ENCODE measurements at places on chromosomes 2 and 18. TPM values are rescaled to one million over a fixed set of nuclear protein-coding genes. Genes with fewer than 3 reads are reported as not detected.

The SLC9A4 gene
- total RNA-seq: 1.4 TPM

The GPR55 gene
- not detected for total RNA-seq

The SCN1A gene
- total RNA-seq: not detected

The CENPA gene
- 39.9 TPM for total RNA-seq

The SPP2 gene
- total RNA-seq: not detected

The ARHGEF33 gene
- 0.26 TPM for total RNA-seq

The KLF11 gene
- 22.9 TPM for total RNA-seq

The CDKL4 gene
- total RNA-seq: 1.4 TPM

The RGPD3 gene
- 0.27 TPM for total RNA-seq

The SCYGR6 gene
- not detected for total RNA-seq

The HNMT gene
- total RNA-seq: 44.6 TPM

DNA sequence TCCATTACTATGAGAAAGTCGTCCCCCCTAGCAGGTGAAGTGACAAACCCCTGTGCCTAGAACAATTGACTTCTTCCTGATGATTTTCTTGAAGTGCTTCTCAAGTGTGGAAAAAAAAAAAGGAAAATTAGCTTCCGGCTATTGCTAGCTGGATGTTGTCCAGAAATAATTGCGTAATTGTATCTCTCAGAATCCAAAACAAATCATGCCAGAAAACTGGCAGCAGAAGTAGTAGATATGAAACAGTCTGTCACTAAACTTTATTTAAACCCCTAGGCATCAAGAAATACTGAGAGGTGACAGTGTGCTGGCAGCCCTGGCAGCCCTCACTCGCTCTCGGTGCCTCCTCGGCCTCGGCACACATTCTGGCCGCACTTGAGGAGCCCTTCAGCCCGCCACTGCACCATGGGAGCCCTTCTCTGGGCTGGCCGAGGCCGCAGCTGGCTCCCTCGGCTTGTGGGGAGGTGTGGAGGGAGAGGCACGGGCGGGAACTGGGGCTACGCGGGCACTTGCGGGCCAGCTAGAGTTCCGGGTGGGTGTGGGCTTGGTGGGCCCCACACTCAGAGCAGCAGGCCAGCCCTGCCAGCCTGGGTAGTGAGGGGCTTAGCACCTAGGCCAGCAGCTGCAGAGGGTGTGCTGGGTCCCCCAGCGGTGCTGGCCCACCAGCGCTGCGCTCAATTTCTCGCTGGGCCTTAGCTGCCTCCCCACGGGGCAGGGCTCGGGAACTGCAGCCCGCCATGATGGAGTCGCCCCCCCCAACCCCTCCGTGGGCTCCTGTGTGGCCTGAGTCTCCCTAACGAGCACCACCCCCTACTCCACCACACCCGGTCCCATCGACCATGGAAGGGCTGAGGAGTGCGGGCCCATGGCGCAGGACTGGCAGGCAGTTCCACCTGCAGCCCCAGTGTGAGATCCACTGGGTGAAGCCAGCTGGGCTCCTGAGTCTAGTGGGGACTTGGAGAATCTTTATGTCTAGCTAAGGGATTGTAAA lies 80.5 kb upstream of the ABCA12 start:
- H3K27me3 ChIP-seq: no peaks in the 10 kb centered on the region
- no peak for DNase-seq
- no peaks in the 10 kb centered on the region for H3K36me3 ChIP-seq
- no peak overlapping the region for H3K27ac ChIP-seq
- H3K4me1 ChIP-seq: no peaks in the 10 kb centered on the region
- no peak overlapping the region for H3K4me3 ChIP-seq

DNA sequence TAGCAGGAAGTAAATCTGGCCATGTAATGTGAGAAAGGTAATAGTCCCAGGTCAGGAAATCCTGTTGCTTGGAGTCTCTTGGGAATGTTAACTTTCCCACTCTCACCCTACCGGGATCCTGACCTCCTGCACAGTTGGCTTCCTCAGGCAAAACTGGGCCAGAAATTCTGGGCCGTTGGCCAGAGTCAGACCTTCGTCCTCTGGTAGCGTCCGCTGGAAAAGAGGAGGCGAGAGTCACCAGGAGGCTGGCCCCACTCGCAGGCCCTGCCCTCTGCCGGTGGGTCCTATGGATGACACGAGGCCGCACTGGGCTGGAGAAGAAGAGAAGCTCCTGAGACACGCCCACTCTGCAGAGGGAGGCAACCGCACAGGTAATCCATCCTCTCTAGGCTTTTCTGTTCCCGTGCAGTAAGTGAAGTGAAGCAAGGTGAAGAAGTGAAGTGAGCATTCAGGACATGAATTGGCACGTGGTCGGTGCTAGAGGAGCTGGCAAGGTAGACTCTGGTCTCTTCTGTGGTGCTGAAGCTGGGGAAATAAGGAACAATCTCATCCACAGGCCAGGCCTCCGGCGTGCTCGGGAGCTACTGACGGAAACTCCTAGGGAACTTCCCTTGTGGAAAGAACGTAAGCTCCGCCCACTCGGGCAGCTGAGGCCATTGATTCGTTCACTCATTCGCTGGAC lies 182.7 kb upstream of the GLI2 start:
- H3K4me1 ChIP-seq: peaks cover 5% of the 10 kb centered on the region
- H3K36me3 ChIP-seq: no peaks in the 10 kb centered on the region
- peak; percentile 81 for DNase-seq
- H3K4me3 ChIP-seq: no peak overlapping the region
- H3K27ac ChIP-seq: no peak overlapping the region

GRCh38 chr2:165933211-165933910 lies 20.2 kb downstream of the TTC21B start:
- no peak overlapping the region for H3K4me3 ChIP-seq
- H3K4me1 ChIP-seq: peaks cover 7% of the 10 kb centered on the region
- H3K36me3 ChIP-seq: no peaks in the 10 kb centered on the region
- H3K27ac ChIP-seq: no peak overlapping the region
- no peak for DNase-seq

GRCh38 chr2:225841314-225841713 lies 441.8 kb downstream of the NYAP2 start:
- no peaks in the 10 kb centered on the region for H3K27me3 ChIP-seq
- H3K4me1 ChIP-seq: no peaks in the 10 kb centered on the region
- no peaks in the 10 kb centered on the region for H3K36me3 ChIP-seq
- no peak overlapping the region for H3K4me3 ChIP-seq
- H3K27ac ChIP-seq: no peak overlapping the region
- DNase-seq: no peak

GRCh38 chr2:73979686-73980085 lies 5.0 kb upstream of the TET3 start:
- H3K36me3 ChIP-seq: no peaks in the 10 kb centered on the region
- DNase-seq: no peak
- H3K4me1 ChIP-seq: peaks cover 34% of the 10 kb centered on the region
- no peak overlapping the region for H3K27ac ChIP-seq

DNA sequence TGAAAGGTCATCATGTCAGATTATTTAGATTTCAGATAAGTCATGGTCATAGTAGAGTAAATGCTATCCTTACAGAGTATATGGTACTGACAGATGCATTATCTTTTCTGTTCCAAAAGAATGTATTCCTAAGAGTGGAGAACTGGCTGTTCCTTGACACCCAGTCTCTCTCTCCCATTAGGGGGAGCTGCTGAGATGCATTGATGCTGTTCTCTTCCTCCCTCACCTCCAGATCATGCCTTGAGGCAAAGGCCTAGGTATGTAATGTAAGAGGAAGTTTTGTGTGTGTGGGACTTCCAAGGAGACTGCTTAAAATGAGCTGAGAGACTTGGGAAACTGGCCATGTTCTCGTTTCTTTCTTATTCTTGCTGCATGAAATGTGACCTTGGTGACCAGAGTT lies 979.5 kb upstream of the CELF4 start:
- no peak overlapping the region for H3K4me3 ChIP-seq
- no peaks in the 10 kb centered on the region for H3K36me3 ChIP-seq
- DNase-seq: no peak
- H3K4me1 ChIP-seq: no peaks in the 10 kb centered on the region
- no peaks in the 10 kb centered on the region for H3K27me3 ChIP-seq

- H3K4me1 ChIP-seq: peaks cover 31% of the 10 kb centered on the region
- DNase-seq: no peak
- no peaks in the 10 kb centered on the region for H3K36me3 ChIP-seq
- no peak overlapping the region for H3K27ac ChIP-seq
- H3K4me3 ChIP-seq: no peak overlapping the region
These were observed 173.5 kb upstream of the FN1 start for GRCh38 chr2:215609089-215610032.

- H3K4me1 ChIP-seq: peaks cover 26% of the 10 kb centered on the region
- no peak for DNase-seq
- no peak overlapping the region for H3K4me3 ChIP-seq
- H3K27ac ChIP-seq: no peak overlapping the region
These were observed 151.6 kb downstream of the FSHR start for GRCh38 chr2:49002750-49003149.

DNA sequence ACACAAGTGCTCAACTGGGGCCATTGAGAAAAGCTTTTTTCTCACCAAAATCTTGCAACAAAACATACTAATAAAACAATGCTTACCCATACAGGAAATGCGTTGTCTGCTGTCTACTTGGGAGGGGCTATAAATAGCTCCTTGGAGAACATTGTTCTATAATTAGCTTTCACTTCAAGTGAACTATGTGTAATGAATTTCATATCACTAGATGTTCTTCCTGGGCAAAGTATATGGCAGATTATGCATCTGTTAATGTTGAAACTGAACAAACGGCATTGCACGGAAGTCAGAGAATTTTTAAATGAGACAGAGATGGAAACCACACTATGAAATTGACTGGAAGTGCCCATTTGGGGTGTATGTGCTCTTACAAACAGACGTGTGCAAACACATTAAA lies 6.4 kb upstream of the NPAS2 start:
- no peak for DNase-seq
- H3K4me1 ChIP-seq: no peaks in the 10 kb centered on the region
- no peaks in the 10 kb centered on the region for H3K36me3 ChIP-seq
- no peaks in the 10 kb centered on the region for H3K27me3 ChIP-seq

- no peak overlapping the region for H3K4me3 ChIP-seq
- no peaks in the 10 kb centered on the region for H3K27me3 ChIP-seq
- H3K27ac ChIP-seq: no peak overlapping the region
- no peaks in the 10 kb centered on the region for H3K4me1 ChIP-seq
- H3K36me3 ChIP-seq: no peaks in the 10 kb centered on the region
These were observed 335.7 kb upstream of the CDH7 start for GRCh38 chr18:65415098-65415497.

GRCh38 chr2:126849991-126850535 lies 48.6 kb upstream of the TEX51 start:
- H3K4me3 ChIP-seq: no peak overlapping the region
- no peaks in the 10 kb centered on the region for H3K36me3 ChIP-seq
- DNase-seq: no peak
- no peaks in the 10 kb centered on the region for H3K4me1 ChIP-seq

GRCh38 chr2:205761421-205761820 lies 79.1 kb downstream of the NRP2 start:
- no peak overlapping the region for H3K27ac ChIP-seq
- no peaks in the 10 kb centered on the region for H3K36me3 ChIP-seq
- DNase-seq: no peak
- no peaks in the 10 kb centered on the region for H3K4me1 ChIP-seq
- H3K4me3 ChIP-seq: no peak overlapping the region
- H3K27me3 ChIP-seq: no peaks in the 10 kb centered on the region

- H3K4me1 ChIP-seq: peaks cover 28% of the 10 kb centered on the region
- no peak for DNase-seq
- no peaks in the 10 kb centered on the region for H3K27me3 ChIP-seq
- H3K36me3 ChIP-seq: no peaks in the 10 kb centered on the region
These were observed 2.8 kb downstream of the KYNU start for GRCh38 chr2:142880279-142880678.

- H3K4me1 ChIP-seq: no peaks in the 10 kb centered on the region
- DNase-seq: no peak
- no peaks in the 10 kb centered on the region for H3K36me3 ChIP-seq
These were observed 20.3 kb downstream of the OXER1 start for GRCh38 chr2:42743659-42743990.

DNA sequence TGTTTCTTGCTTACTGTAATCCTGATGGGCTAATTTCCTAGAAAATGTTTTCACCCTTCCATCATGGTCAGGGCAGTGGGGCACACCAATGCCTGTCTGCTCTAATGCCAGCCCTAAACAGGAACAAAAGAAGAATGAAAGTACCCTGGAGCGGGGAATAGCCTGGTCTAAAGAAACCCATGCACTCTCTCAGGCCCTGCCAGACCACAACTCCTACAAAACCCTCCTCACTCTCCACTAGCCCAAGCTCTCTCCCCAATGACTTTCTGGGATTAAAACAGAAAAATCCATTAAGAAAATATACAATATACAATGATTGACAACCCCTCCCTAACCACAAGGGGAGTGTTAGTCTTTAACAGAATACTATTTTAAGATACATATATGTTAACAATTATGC lies 67.6 kb downstream of the AAK1 start:
- no peaks in the 10 kb centered on the region for H3K27me3 ChIP-seq
- no peak for DNase-seq
- peaks cover 2% of the 10 kb centered on the region for H3K4me1 ChIP-seq

- no peak overlapping the region for H3K27ac ChIP-seq
- no peak overlapping the region for H3K4me3 ChIP-seq
- H3K4me1 ChIP-seq: peaks cover 31% of the 10 kb centered on the region
- H3K27me3 ChIP-seq: no peaks in the 10 kb centered on the region
- DNase-seq: no peak
These were observed 16.5 kb upstream of the ACSL3 start for GRCh38 chr2:222844323-222844722.

GRCh38 chr2:172087780-172088244 lies 2.5 kb downstream of the DLX1 start:
- no peak for DNase-seq
- H3K4me1 ChIP-seq: no peaks in the 10 kb centered on the region
- no peak overlapping the region for H3K27ac ChIP-seq
- H3K4me3 ChIP-seq: no peak overlapping the region
- no peaks in the 10 kb centered on the region for H3K36me3 ChIP-seq
- no peaks in the 10 kb centered on the region for H3K27me3 ChIP-seq

DNA sequence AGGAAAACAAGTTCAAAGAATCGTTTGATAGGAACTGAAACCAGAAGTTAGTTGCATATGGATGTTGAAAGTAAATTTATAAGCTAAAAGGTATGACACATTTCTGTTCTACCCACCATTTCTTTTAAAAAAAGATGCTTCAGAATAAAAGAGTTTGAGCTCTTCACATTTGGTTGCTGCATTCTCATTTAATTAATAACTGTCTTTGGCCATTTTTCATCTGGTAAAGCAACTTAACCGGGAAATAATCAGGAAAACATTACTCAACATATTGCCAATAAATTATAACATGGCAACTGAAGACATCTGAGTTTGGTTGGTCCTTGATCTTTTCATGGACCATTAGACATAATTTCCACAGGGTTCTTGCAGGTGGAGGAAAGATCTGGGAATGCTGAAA lies 180.2 kb upstream of the TWIST2 start:
- no peaks in the 10 kb centered on the region for H3K27me3 ChIP-seq
- H3K27ac ChIP-seq: no peak overlapping the region
- H3K4me3 ChIP-seq: no peak overlapping the region

GRCh38 chr2:226887940-226888339 lies 52.1 kb downstream of the RHBDD1 start:
- H3K27me3 ChIP-seq: no peaks in the 10 kb centered on the region
- no peak for DNase-seq
- H3K27ac ChIP-seq: no peak overlapping the region
- H3K36me3 ChIP-seq: no peaks in the 10 kb centered on the region
- H3K4me1 ChIP-seq: no peaks in the 10 kb centered on the region
